Muscle of leg (tissue), 16 donors: ENCODE measurements at places on chromosomes 5 and 9. TPM values are rescaled to one million over a fixed set of nuclear protein-coding genes. Genes with fewer than 3 reads are reported as not detected.

PLPPR1 gene
- 1.9 TPM for polyA plus RNA-seq

ADRA1B gene
- polyA plus RNA-seq = 0.24 TPM

- DNase-seq = no peak
These were observed 1043.0 kb upstream of the DMAC1 start for GRCh38 chr9:8842402-8843193.

DNA sequence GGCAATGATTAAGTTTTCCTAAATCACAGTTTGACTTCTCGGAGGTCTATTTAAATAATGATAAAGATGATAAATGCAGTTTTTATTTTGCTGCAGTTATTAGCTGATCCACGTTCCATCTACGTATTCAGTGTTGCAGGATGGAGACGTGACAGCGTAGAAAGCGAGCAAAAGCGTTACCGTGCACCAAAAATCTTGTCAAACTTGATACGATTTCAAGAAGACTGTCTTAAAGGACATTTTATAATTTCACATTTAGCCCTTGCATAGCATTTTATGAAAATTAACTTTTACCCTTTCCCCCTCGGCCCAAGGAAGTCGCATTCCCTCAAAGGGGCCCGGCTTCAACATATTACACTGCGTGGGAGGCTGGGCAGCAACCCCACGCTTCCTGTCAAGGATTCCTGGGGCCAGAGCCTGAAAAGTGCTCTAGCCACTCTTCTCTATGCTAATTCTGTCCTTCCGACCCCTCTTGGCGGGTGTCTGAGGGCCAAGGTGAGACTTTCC, 7.1 kb upstream of the PURA start:
- no peak for DNase-seq

DNA sequence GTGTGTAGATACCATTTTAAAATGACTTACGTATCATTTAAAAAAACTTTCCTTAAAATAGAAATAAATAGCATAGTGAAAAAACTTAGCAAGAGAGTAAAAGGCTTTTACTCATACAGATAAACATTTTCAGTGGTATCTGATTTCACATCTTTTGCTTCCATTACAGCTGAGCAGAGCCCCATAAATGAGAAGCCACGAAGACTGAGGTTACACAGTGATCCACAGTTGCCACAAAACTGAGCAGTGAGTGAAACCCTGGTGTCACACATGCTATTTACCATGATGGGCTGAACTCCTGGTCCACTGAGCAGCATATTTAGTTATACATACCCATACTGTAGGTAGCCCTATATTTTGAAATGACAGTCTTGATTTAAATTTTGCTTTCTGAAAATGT, 401.2 kb downstream of the KIAA0825 start:
- DNase-seq = no peak

GRCh38 chr5:55134053-55134722, 25.8 kb upstream of the GPX8 start:
- DNase-seq = no peak

DNA sequence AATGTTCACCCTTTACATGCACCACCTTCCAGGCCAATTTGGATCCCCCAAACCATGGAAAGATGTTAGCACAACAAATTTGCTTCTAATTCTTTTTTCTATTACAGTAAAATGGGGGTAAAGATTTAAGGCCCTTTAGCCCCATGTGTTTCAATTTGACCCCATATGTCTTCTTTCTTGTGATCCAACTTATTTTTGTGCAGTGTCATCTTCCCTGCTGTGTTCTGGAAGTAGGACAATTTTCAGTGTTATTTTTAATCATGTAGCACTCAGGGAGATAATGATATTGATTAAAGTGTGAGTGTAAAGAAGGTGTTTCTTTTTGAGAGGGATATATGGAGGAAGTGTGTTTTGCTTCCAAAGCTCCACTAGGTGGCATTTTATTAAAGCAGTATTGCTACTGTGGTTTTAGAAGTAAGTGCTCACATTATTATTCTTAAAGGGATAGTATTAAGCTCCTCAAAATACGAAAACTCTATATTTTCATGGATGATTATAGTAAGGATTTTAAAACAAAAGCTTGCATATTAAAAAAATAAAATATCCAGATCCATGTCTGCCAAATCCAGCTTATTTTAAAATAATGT, 118.7 kb upstream of the ATP10B start:
- no peak for DNase-seq

- DNase-seq = no peak
These were observed 254.6 kb downstream of the AOPEP start for GRCh38 chr9:94980947-94981722.

GRCh38 chr9:126531035-126531571, 82.6 kb upstream of the LMX1B start:
- no peak for DNase-seq
